ENCODE measurements at places on chromosomes 12 and 14.

DNA sequence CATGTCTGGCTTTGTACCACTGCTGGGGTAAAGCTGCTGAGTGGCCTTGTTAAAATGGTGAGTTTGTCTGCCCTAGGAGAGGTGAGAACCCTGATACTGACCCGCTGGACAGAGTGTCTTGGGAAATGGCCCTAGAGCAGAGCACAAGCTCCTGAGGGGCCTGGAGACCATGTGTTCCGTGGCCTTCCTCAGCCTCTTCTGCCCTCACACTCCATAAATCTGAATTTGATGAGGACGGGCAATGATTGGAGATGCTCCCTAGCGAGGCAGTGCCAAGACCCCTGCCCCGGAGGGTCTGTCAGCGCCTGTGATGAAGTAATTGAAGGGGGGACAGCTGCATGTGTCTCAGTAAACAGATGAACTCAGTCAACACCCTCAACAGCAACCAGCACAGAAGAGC lies 54.1 kb downstream of the KCNA5 start:
- no peak for DNase-seq

DNA sequence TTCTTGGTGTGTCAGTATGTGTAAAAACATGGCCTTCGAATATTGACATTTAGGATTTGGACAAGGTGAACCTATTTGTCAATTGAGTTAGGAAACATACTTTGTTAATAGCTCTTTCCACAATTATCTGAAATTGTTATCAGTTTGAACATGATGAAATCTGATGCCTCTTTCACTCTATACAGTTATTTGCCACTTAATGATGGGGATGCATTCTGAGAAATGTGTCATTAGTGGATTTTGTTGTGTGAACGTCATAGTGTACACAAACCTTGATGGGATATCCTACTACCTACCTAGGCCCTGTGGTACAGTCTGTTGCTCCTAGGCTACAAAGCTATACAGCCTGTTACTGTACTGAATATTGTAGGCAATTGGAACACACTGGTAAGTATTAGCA lies 4.8 kb downstream of the TULP3 start:
- no peak for DNase-seq

DNA sequence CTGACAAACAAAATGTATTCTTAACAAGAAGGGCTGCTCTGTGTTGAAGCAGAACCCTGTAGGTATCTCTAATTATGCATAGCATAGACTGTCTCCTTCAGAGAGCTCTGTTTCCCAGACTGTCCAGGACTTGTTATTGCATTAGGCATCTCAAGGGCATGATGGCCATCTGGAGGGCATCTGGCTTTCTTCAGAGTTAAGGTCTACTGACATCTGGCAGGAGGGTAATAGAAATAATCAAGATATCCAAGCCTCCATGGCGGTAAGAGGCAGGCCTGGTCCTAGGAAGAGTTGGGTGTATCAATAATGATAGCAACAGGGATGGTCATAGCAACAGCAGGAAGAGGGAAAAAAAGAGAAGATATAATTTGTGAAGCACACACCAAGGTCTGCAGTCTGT lies 161.2 kb downstream of the TTC8 start:
- DNase-seq, result no peak

- DNase-seq, result no peak
Observed at GRCh38 chr14:44099743-44100488, 407.2 kb downstream of the FSCB start.

- no peak for DNase-seq
Observed at GRCh38 chr12:6377667-6377994, 2.3 kb upstream of the SCNN1A start.

- no peak for DNase-seq
Observed at GRCh38 chr12:132675757-132676432, 11.2 kb downstream of the POLE start.

DNA sequence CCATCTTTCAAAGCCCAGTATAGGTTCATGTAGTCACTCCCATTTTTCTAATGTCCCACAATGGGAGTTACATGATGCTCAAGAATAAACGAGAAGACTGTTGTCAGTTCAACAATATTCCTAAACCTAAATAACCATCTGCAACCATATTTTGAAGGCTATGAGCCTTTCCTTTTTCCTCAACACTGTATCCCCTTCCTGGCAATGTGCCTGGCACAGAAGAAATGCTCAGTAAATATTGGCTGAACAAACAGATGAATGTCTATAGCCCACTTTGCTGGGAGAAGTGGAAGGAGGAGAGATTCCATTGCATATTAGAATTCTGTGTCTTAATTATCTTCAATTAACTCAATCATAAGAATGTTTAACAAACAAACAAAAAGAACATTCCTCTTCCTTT lies 6.1 kb downstream of the ARMH4 start:
- no peak for DNase-seq

DNA sequence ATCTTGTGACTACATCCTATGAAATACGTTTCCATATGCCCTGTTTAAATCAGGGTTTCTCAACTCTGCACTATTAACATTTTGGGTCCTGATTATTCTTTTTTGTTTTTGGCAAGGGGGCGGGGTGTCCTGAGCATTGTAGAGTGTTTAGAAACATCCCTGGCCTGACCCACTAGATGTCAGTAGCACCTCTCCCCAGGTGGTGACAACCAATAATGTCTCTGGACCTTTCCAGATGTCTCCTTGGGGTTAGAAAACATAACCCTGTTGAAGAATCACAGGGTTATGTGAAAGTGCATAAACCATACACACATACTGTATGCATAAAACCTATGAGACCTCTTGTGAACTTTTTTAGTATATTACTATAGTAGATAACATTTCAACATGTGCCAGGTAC lies 1.4 kb downstream of the ACAD10 start:
- no peak for DNase-seq

DNA sequence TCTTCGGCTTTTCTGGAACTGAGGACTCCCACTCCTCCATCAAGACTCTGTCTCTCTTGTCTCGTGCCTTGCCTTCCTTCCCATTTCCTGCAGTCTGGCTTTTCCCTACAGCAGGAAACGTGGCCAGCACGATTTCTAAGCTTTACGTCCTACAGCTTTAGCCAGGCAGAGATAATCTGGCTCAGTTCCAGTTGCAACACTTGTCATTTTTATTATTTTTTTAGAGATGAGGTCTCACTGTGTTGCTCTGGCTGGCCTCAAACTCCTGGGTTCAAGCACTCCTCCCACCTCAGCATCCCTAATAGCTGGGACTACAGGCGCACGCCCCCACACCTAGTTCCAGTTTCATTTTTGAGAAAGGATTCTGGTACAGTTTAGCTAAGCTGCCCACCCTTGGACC lies 19.9 kb downstream of the CALM1 start:
- DNase-seq, result no peak

GRCh38 chr14:63051992-63052391 lies 6.7 kb upstream of the KCNH5 start:
- DNase-seq, result no peak

- DNase-seq, result no peak
Observed at GRCh38 chr14:101084436-101084826, 180.9 kb upstream of the RTL1 start.

GRCh38 chr12:124685689-124686369 lies 118.4 kb upstream of the NCOR2 start:
- DNase-seq, result no peak

DNA sequence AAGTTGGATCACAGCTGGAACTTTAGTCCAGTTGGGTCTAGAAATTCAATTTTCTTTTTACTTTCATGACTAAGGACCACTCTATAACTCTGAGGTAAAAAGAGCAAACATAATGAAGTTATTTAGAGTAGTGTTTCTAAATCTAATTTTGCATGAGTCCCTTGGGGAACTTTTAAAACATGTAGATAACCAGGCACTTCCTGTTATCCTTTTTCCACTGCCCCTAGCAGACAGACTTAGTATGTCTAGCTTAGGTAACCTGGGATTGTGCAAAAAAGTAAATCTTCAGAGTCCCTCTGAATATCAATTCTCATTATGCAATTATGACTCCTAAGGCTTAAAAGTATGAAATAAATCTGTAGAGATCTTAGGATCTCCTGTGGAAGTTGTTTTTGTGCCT lies 371.2 kb downstream of the DIO2 start:
- DNase-seq, result no peak

GRCh38 chr14:88823968-88824313 lies 510 bp upstream of the TTC8 start:
- DNase-seq, result no peak

Data from CD8-positive, alpha-beta memory T cell (primary cell).